ENCODE measurements at places on chromosomes 5 and 9.

- DNase-seq = peak; percentile 52
Observed at GRCh38 chr9:99050292-99050911, 54.5 kb upstream of the TGFBR1 start.

- no peak for DNase-seq
Observed at GRCh38 chr5:176548967-176549444, at the start of gene CDHR2. TSS of gene CDHR2 (plus strand) at chr5:176549342. CDS start at chr5:176565353, 16,011 bp downstream.

DNA sequence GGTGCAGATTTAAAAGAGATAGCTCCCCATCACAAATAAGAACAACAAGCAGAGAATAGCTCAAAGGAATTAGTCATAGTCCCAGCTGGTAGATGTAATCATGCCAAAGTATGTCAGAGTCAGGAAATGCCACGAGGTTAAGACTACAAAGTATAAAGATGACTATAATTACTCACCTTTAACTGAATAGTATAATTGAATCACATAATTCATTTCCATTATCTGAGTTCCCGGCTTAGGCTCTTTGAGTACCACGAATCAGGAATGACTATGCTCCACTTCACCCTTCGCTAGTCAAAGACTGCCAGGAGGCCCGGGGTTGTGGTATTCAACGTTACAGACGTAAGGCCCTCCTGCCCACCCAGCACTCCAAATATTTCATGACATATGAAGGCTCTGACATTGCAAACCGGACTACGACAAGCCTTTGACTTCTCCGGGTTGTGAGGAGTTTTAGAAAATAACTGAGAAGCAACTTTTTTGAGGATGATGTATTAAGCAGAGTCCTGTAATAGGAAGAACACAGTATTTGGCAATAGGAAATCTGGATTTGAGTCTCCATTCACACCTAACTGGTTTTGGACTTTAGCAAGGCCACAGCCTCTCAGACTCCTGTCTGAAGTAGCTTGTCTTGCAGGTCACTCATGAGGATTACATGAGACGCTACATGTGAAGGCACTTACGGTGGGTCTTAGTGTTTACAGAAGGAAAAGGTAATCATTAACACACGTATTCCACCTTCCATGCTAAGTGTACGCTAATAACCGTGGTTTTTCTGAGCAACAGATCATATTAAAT is 64.6 kb downstream of the ENC1 start:
- DNase-seq = peak; percentile 73

DNA sequence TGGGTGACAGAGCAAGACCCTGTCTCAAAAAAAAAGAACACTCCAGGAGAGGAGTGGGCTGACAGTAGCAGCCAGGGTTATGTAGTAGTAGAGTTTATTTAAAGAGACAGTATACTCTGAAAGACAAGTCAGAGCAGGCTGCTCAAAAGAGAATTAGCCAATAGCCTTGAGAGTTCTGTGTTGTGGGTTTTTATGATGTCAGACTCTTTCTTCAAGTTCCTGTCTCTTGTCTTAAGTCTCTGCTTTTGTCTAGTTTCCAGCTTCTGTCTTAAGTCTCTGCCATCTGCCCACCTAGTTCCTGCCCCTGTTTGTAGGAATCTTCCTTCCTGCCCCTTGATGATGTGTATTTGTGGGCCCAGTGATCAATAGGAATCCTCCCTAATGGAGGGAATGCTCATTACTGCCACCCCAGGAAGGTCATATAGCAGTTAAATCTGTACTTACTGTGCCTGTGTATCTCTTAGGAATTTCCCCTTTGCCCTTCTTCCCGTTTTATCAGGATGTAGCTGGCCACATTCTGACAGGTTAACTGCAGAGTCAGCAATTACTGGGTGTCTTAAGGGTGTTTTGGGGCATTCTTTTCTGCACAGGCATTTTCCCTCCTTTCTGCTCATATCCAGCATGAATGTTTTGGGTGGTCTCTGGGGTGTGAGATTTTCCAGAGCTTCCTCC is 580.5 kb upstream of the SGCD start:
- DNase-seq = no peak

- DNase-seq = peak; percentile 87
Observed at GRCh38 chr5:17127743-17128231, 89.6 kb upstream of the BASP1 start.

GRCh38 chr5:14263113-14263512 is 120.0 kb downstream of the TRIO start:
- no peak for DNase-seq

Measured in mesenchymal stem cell (in vitro differentiated cells and primary cell).